AG20443 (cell line): ENCODE measurements at places on chromosomes 7 and 10.

DNA sequence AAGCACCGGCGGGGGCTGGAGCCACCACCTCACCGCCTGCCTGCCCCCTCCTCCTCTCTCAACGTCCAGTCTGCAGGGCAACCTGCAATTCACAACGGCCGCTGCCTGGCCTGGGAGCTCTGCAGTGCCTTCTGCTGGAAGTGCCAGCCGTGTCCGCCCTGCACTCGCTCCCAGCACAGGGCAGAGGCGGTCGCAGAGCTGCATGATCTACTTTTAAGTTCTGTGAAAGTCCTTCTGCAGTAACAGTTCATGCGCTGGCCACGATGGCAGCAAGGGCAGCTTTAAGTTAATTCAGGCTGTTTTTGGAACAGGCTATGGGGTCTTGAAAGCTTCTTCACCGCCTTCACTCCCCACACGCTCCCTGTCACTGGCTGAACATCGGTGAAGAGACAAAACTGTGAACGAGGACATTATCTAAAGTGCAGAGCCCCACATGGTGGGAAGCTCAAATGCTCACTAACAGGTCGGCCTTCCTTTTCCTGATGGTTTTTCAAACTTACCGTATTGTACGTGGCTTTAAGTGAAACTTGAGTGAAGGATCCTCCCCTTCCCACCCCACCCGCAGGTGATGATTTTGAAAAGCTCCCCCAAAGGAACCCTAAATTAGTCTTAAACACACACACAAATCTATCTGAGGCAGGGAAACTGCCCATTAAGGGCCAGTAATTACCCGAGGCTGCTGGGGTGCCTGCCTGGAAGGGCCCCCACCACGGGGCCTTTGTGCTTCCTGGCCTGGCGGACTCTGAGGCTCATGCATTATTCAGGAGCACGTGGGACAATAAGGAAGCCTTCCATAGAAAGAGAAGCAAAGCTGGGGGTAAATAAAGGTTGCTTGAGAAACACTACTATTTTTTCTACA lies 504.3 kb downstream of the DNAJB6 start:
- no peak for DNase-seq

DNA sequence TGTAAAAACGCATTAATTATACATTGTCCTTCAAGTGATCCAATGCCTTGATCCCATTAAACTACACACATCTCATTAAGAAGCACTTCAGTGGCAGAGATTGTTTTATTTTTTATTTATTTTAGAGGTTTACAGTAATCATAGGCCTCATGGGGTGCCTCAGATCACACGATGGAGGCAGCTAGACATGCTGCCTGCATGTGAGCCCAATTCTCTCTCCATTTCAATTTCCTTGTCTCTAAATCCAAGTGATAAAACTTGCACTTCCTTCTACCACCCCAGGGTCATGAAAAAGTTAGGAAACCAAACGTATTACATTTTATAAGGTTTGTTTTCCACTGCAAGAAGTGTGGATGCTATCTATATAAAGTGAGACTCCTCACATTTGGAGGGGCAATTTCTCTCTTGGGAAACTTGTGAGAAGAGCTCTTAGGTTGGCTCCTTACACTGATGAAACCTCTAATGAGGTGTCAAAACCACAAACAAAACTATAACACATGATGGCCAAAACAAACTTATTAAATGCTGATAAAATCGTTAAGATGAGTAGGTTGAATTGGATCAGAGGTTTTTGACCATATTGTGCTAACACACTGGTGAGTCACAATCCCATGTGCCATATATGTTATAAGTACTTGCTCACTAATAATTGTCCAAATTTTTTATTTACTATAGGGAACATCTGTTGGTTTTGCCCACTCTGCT lies 22.3 kb upstream of the XPNPEP1 start:
- no peak for DNase-seq

DNA sequence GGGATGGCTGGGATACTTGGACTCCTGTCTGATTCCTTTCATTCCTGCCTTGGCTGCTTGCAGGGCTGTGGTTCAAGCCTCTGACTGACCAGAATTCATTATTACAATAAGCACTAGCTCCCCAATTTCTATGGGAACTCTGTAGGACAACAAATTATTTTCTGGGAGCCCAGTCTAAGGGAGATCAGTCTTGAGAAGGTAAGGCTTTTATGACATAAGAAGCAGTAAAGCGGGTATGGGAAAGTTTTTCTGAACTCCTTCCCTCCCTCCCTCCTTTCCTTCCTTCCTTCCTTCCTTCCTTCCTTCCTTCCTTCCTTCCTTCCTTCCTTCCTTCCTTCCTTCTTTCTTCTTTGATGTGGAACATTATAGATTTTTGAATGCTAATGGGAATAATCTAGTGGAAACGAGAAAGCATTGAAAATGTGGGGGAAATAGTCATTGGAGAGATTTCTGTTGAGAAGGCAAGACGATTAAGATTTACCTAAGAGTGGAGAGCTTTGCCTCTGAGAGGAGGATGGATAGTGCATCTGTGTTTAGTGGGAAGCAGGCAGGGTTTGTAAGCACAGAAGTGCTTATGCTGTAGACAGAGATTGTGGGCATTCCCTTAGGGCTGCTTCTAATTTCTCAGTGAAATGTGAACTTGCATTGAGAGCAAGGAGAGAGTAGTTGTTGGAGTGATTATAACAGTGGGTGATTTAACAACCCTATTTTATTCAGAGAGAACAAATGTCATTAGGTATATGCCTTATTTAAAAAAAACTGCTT lies 201.5 kb downstream of the DNAJB9 start:
- no peak for DNase-seq

DNA sequence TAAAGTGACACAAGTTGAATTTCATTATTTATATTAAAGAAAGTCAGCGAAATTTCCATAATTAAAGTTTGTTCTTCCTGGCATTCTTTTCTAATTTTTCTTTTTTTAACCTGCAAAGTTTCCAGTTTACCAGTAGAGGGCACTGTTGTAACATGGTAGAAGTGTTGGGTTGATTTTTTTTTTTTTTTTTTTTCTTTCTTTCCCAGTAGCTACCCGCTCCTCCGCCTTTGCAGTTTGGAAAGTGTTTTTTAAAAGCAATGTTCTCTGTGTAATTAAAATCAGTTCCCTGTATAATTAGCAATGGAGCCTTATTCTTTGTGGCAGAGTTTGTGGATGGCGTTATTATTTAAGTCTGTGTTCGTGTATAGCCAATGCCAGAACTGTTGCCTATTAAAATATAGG lies 53.7 kb downstream of the TAF3 start:
- DNase-seq: peak; percentile 33

GRCh38 chr10:79475119-79475653 lies 29.8 kb upstream of the ZCCHC24 start:
- DNase-seq: no peak

GRCh38 chr7:158837790-158838637 lies 8.7 kb upstream of the ESYT2 start:
- DNase-seq: no peak

- DNase-seq: no peak
These were observed at the start of gene NANOS1 for GRCh38 chr10:119029613-119030420. Gene NANOS1 (plus strand): TSS chr10:119029714. CDS start chr10:119029802, 88 bp downstream.

GRCh38 chr10:102412293-102412692 lies 6.3 kb downstream of the PSD start:
- DNase-seq: no peak

- DNase-seq: no peak
These were observed 7.0 kb downstream of the PTF1A start for GRCh38 chr10:23198940-23199767.

DNA sequence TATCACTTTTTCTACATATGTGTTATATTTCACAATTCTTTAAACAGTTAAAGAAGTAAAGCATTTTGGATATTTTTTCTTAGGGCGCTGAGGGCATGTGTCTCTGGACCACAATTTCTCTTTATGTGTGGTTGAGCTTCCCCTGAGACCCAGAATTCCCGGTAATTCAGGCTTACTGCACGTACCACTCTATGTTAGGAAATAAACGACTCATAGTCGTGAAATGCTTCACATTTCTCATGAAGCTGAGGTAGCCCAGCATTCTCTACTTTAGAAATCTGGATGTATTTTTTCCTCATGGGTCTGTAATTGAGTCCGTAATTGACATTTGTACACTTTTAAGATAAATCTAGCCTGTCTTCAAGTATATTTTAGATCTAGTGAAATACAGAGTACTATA lies 170.6 kb downstream of the FZD1 start:
- peak; percentile 14 for DNase-seq

DNA sequence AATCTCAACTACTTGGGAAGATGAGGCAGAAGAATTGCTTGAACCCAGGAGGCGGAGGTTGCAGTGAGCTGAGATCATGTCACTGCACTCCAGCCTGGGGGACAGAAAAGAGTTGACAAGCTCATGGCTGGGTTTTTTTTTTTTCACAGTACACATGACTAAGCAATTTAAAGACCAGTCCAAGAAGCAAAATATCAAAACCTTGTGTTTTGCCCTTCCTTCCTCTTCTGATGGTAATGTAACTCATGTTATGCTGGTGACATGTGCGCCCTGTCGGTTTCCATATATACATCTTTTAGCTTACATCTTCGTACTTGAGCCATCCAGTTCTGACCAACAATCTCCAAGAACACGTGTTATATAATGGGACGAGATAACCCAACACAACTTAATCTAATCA lies 237.7 kb upstream of the PLXDC2 start:
- DNase-seq: no peak

DNA sequence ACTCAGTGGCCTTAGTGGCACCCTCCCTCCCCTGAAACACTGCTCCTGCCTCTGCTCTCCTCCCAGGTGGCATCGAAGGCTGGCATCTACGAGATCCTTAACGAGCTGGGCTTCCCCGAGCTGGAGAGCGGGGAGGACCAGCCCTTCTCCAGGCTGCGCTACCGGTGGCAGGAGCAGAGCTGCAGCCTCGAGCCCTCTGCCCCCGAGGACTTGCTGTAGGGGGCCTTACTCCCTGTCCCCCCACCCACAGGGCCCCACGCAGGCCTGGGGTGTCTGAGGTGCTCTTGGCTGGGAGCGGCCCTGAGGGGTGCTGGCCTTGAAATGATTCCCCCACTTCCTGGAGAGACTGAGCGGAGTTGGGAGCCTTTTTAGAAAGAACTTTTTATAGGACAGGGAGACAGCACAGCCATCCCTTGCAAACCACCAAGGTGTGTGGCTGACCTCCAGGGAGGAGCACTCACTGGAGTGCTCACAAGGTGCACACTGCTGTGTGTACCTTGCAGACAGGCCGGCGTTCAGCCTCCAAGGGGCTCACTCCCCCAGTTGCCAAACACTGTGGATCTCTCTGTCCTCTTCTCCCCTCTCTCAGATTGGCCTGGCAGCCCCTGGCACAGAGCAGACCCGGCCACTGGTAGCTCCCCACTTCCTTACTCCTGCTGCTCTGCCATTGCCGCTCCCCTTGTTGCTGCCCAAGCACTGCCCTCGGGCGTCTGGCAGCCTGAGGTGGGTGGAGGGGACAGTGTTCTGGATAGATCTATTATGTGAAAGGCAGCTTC lies 35.8 kb downstream of the PRF1 start:
- no peak for DNase-seq

DNA sequence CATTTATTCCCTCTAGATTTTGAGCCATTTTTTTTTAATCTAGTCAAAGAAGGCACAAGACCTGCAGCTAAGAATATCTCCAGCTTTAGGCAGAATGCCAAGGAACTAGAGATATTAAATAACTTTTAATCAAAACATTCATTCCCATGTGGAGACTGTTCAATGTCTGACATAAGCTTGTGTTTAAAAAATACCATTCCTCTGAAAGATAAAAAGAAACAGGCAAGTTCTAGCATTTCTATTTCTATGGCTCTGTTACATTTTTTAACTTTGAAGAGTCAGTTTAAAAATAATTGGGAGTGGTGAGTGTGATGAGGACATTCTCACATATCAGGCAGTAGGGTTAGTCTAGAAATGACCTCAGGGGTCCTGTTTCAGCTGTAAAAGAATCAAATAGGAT lies 48.0 kb downstream of the RHOBTB1 start:
- DNase-seq: no peak

DNA sequence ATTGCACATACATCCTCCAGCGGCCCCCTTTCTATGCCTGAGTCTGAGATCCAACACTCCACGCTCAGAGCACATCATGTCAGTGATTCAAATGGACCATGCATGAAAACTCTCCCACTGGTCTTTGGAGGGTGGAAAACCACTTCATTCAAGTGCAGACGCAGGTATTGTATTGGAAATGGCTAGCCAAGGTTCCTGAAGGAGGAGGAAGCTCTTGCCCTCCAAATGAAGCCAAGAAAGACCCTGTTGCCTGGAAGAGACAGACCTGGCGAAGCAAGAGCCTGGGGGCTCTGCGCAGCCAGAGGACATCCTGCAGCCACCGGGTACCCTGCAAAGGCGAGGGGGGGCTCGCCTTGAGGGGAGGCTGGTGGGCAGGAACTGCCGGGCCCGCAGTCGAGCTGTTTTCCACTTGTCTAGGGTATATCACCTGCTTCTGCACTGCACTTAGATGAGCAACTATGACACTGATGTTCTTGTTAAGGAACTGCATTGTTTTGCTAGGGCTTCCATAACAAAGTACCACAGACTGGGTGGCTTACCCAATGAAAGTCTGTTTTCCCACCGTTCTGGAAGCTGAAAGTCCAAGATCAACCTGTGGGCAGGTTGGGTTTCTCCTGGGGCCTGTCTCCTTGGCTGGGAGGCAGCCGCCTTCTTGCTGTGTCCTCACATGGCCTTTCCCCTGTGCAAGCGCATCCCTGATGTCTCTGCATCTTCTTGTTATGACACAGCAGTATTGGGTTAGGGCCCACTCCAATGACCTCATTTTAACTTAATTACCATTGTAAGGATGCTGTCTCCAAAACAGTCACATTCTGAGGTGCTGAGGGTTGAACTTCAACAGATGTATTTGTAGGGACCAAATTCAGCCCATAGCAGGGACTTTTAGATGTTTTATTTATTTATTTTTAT lies 233.4 kb downstream of the ARHGAP12 start:
- no peak for DNase-seq

DNA sequence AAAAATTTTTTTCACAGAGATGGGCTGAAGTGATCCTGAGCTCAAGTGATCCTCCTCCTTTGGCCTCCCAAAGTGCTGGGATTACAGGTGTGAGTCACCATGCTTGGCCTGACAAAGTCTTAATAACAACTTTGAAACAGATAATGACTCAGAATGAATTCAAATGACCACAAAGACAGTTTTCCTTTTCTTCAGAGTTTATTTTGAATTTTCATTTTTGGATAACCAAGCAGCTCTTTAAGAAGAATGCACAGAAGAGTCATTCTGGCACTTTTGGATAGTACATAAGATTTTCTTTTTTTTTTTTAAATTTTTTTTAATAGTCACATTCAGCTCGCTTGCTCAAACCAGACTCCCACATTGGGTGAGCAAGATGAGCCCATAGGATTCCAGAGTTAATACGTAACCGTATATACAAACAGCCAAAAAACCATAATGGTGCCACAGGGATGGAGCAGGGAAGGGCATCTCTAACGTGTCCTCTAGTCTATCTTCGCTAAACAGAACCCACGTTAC lies 43.0 kb upstream of the NMT2 start:
- peak; percentile 78 for DNase-seq

DNA sequence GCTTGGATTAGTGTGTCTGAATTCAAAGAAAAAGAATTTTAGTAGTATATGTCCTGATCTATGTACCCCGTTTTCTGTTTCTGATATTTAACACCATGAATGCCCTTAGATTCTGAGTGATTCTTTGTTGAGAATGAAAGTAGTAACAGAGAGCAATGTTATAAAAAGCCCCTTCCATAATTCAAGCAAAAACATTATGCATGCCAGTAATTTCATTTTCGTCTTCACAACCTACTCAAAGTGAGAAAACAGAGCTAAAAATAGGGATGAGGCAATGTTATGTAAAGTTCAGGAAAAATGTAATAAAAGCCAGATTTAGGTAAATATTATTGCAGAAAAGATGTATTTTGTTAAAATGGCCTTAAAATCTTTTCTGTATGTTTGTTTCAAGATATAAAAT lies 28.1 kb downstream of the PTPRZ1 start:
- no peak for DNase-seq
